ENCODE measurements at places on chromosomes 5 and 9. TPM values are rescaled to one million over a fixed set of nuclear protein-coding genes. Genes with fewer than 3 reads are reported as not detected.

Gene ARID3C
- polyA plus RNA-seq: not detected

Gene KCNV2
- polyA plus RNA-seq: not detected

Gene WDR38
- polyA plus RNA-seq: not detected

Gene SMC2
- 1.1 TPM for polyA plus RNA-seq

DNA sequence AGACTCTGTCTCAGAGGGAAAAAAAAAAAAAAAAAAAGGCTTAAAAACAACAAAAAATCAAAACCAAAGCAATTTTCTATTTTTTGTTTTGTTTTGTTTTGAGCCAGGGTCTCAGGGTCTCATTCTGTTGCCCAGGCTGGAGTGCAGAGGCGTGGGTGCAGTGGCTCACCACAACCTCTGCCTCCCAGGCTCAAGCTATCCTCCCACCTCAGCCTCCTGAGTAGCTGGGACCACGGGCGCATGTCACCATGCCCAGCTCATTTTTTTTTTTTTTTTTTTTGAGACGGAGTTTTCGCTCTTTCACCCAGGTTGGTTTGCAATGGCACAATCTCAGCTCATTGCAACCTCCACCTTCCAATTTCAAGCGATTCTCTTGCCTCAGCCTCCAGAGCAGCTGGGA lies 5.7 kb downstream of the STK10 start:
- H3K27me3 ChIP-seq: no peaks in the 10 kb centered on the region
- no peak overlapping the region for H3K27ac ChIP-seq
- H3K4me3 ChIP-seq: no peak overlapping the region

- no peak for DNase-seq
- peaks cover 24% of the 10 kb centered on the region for H3K4me1 ChIP-seq
- H3K27me3 ChIP-seq: no peaks in the 10 kb centered on the region
- no peak overlapping the region for H3K27ac ChIP-seq
- H3K4me3 ChIP-seq: no peak overlapping the region
These were observed 12.1 kb downstream of the MTRR start for GRCh38 chr5:7881091-7881490.

GRCh38 chr5:123790226-123790625 lies 278.2 kb downstream of the CSNK1G3 start:
- no peak overlapping the region for H3K27ac ChIP-seq
- H3K4me1 ChIP-seq: no peaks in the 10 kb centered on the region
- no peak for DNase-seq

- H3K27me3 ChIP-seq: no peaks in the 10 kb centered on the region
- no peak overlapping the region for H3K4me3 ChIP-seq
- no peaks in the 10 kb centered on the region for H3K36me3 ChIP-seq
- no peak for DNase-seq
These were observed 37.0 kb downstream of the ADAMTS12 start for GRCh38 chr5:33854733-33855151.

DNA sequence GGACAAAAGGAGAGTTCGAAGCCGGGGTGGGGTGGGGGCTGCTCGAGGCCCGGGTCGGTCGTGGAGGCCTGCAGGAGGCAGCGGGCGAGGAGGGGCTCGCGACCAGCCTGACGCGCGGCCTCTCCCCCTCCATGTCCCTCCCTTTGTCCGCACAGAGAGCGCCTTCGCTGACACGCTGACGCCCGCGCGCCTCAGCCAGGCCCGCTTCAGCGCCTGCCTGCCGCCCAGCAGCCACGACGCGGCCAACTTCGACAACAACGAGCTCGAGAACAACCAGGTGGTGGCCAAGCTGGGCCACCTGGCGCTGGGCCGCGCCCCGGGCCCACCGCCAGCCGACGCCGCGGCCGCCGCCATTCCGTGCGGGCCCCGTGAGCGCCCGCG lies 42.2 kb downstream of the NEURL1B start:
- no peaks in the 10 kb centered on the region for H3K27me3 ChIP-seq
- H3K27ac ChIP-seq: no peak overlapping the region
- H3K4me3 ChIP-seq: no peak overlapping the region
- H3K4me1 ChIP-seq: peaks cover 42% of the 10 kb centered on the region
- H3K36me3 ChIP-seq: peaks cover 28% of the 10 kb centered on the region
- DNase-seq: no peak

- DNase-seq: no peak
- no peak overlapping the region for H3K4me3 ChIP-seq
- no peak overlapping the region for H3K27ac ChIP-seq
- H3K36me3 ChIP-seq: no peaks in the 10 kb centered on the region
- H3K27me3 ChIP-seq: peaks cover 4% of the 10 kb centered on the region
These were observed 13.0 kb upstream of the RIMOC1 start for GRCh38 chr5:41891066-41891707.

DNA sequence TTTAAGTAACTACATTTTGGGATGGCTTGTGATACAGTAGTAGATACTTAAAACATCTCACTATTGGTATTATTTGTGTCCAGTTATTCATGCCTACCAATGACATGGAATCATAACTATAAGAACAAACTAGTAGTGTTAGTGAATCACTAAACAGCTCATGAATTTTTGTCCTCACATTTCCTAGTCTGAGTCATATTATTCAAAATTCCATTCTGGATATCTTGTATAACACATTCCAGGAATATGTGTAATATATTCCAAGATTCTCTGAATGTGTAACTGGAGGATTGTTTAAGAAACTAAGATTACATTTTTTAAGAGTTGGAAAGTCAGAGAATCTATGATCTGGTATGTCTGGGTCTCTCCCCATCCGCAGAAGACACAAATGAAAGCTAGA lies 565.3 kb upstream of the ZNF608 start:
- H3K27me3 ChIP-seq: no peaks in the 10 kb centered on the region
- no peaks in the 10 kb centered on the region for H3K36me3 ChIP-seq
- H3K4me3 ChIP-seq: no peak overlapping the region

GRCh38 chr9:16623989-16624743 lies 246.3 kb downstream of the BNC2 start:
- H3K4me1 ChIP-seq: no peaks in the 10 kb centered on the region
- no peak overlapping the region for H3K4me3 ChIP-seq
- H3K36me3 ChIP-seq: no peaks in the 10 kb centered on the region
- H3K27me3 ChIP-seq: no peaks in the 10 kb centered on the region

DNA sequence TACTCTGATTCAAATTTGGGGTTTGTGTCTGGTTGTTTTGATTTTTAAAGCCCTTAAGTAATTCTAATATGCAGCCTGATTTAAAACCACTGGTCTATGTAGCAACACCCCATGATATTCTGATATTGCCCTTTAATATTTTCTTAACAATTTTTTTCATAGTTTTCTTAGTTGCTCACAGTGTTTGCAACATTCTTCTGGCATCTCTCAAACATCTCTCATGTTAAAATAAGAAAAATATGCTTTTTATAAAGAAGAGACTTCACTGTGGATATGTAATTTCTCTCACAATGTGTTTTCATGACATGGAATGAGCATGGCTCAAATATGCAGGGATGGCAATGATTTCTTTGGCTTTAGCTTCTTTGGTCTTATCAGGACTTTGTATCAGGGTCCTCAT lies 183.7 kb downstream of the TAF11L14 start:
- no peak overlapping the region for H3K27ac ChIP-seq
- no peaks in the 10 kb centered on the region for H3K36me3 ChIP-seq
- no peak for DNase-seq
- no peak overlapping the region for H3K4me3 ChIP-seq

GRCh38 chr5:54838843-54839242 lies 146.6 kb downstream of the ESM1 start:
- no peak overlapping the region for H3K27ac ChIP-seq
- no peaks in the 10 kb centered on the region for H3K36me3 ChIP-seq
- no peaks in the 10 kb centered on the region for H3K4me1 ChIP-seq
- no peaks in the 10 kb centered on the region for H3K27me3 ChIP-seq
- H3K4me3 ChIP-seq: no peak overlapping the region

DNA sequence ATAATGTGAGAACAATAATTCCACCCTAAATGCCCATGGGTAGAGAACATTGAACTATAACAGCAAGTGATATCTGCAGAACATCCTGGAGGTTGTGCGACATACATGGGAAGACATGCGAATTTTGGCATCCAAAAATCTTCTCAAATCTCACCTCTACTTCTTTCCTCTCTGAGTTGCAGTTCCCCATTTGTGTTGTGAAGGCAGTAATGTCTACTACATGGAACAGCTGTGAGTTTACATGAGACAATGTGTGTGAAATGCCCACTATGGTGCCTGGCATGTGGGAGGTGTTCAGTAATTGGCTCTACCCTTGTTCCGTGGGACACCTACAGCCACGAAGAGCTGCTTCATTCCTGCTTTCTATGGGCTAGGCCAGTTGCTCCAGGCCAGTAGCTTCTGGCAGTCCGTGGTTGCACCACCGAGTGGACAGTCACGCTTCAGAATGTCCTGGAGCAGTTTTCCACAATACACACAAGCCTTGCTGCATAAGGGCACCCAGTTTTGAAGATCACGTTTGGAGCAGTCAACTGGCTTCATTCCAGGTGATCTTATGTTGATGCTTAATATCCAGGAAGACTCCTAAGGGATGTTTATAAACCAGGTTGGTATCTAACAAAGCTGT lies 297.7 kb downstream of the DEPDC1B start:
- no peaks in the 10 kb centered on the region for H3K36me3 ChIP-seq
- no peak overlapping the region for H3K27ac ChIP-seq
- no peaks in the 10 kb centered on the region for H3K4me1 ChIP-seq

DNA sequence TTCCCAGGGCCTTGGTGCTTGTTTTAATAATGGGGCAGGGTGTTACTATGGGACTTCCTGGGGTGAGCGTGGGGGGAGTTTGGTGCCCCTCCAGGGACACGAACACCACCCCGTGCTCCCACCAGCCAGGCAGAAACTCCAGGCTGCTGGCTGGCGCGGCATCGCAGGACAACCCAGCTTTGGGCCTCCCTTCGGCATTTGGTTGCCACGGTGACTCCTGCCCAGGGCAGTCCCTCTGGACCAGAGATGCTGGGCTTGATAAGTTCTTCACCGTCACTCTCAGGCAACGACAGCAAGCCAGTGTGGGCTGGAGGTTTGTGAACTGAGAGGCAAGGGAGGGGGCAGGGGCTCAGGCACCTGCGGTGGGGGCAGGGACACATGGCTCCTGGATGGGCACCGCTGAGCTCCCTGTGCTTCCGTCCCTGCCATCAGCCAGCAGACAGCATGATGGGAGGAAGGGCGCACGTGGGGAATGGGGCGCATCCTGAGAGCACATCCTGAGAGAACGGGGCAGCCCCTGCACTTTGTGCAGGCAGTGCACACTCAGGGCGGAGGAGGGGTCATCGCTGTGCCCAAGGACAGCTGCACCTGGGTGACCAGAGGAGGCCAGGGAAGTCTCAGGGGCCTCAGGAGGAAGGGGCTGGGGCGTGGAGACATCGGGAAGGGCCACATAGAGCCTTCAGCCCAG lies 116.4 kb downstream of the RXRA start:
- H3K4me3 ChIP-seq: no peak overlapping the region
- no peaks in the 10 kb centered on the region for H3K4me1 ChIP-seq
- no peak overlapping the region for H3K27ac ChIP-seq
- H3K27me3 ChIP-seq: no peaks in the 10 kb centered on the region
- DNase-seq: no peak

GRCh38 chr5:83401122-83401731 lies 70.3 kb upstream of the VCAN start:
- DNase-seq: no peak
- H3K4me1 ChIP-seq: no peaks in the 10 kb centered on the region
- H3K4me3 ChIP-seq: no peak overlapping the region
- H3K36me3 ChIP-seq: no peaks in the 10 kb centered on the region

GRCh38 chr5:4079831-4080230 lies 484.2 kb downstream of the IRX1 start:
- no peaks in the 10 kb centered on the region for H3K36me3 ChIP-seq
- no peaks in the 10 kb centered on the region for H3K4me1 ChIP-seq
- H3K27ac ChIP-seq: no peak overlapping the region
- H3K27me3 ChIP-seq: no peaks in the 10 kb centered on the region
- no peak for DNase-seq
- H3K4me3 ChIP-seq: no peak overlapping the region

- H3K27ac ChIP-seq: peak overlapping the region; percentile 3
- H3K4me1 ChIP-seq: peaks cover 24% of the 10 kb centered on the region
- DNase-seq: peak; percentile 76
- H3K36me3 ChIP-seq: no peaks in the 10 kb centered on the region
These were observed 47.6 kb downstream of the RGS3 start for GRCh38 chr9:113511047-113511521.

DNA sequence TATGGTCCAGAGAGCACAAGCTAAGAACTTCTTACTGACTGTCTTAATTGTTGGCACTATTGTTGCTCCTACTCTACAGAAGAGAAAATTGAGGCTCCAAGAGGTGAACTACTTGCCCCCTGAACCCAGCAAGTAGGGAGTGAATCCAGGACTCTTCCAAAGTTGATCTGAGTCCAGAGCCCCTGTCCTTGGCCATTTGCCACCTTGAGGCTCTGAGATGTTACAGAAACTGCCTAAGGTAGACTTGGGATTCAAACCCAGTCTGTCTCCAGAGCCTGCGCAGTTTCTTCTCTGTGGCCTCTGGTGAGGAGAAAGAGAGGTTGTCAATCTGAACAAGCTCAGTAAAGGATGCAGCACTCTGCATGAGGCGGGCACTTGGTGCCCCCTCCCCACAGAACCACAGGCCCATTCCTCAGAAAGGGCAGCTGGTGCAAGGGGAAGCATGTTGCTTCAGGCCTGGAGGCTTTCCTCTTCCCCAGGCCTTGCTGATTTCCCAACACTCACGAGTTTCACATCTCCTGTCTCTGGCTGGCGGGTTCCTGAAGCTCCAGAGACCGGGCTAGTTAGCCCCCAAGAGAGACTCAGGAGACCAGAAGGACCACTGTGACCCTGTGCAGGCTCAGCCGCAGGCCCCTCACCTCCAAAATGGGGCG lies 2.9 kb upstream of the LCP2 start:
- no peak overlapping the region for H3K4me3 ChIP-seq
- no peak overlapping the region for H3K27ac ChIP-seq
- peaks cover 19% of the 10 kb centered on the region for H3K4me1 ChIP-seq

DNA sequence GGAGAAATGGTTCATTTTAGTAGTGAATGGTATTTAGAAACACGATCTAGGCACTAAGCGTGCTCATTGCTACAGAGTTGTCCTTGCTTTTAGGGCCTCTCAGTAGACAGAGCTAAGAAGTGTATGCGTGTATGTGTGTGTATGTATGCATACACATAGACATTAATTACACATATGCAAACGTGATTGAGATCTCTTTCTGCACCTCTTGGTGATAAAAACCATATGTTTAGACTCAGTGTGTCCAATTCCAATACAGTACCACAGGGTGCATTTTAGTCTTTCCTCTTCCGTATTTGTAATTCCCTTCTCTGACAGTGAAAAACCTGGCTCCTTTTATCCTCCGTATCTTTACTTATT lies 13.1 kb downstream of the TRIO start:
- no peak overlapping the region for H3K4me3 ChIP-seq
- no peaks in the 10 kb centered on the region for H3K36me3 ChIP-seq
- peaks cover 10% of the 10 kb centered on the region for H3K4me1 ChIP-seq
- no peak for DNase-seq
- no peaks in the 10 kb centered on the region for H3K27me3 ChIP-seq

DNA sequence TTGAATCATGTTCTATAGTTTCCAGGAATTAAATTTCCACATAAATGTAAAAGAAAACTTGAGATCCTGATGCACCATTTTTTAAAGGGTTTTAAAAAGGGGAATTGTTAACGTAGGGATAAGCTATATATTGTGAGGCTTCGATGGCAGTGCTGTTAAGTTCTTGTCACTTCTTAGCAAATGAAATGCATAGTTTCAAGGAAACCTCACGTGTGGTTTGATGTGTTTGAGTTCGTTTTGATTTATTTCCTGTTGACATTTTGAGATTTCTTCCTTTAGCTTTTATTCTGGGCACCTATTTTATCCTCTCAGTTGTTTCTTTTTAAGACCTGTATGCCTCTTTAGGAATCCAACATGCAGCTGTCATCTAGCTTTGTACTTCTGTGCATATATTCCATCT lies 301.0 kb downstream of the DOCK8 start:
- no peaks in the 10 kb centered on the region for H3K36me3 ChIP-seq
- DNase-seq: no peak
- no peaks in the 10 kb centered on the region for H3K27me3 ChIP-seq
